ENCODE measurements at places on chromosomes 1 and 21.

- DNase-seq = no peak
Measured at GRCh38 chr1:178529364-178530036, 16.6 kb downstream of the TEX35 start.

DNA sequence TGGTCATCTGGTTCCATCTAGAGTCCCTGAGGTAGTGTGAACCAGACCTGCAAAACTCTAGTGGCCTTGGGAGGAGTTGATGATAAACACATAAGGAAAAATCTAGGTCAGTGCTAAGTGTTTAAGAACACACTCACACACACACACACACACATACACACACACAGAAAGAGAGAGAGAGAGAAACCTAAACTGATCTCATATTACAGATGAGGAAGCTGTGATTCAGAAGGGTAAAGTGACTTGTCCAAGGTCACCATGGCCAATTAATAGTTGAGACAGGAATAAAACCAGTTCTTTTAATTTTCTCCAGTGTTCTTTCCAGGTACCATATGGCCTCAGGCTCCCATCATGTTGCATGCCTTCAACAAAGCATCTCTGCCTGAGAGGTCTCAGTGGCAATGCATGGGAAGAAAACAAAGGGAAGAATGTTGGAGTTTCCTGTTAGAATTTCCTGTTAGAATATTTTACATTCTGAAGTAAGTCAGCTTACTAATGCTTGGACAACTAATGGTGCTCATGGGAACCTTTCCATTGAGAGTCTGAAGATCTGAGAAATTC lies 77.3 kb upstream of the TSPAN2 start:
- no peak for DNase-seq

DNA sequence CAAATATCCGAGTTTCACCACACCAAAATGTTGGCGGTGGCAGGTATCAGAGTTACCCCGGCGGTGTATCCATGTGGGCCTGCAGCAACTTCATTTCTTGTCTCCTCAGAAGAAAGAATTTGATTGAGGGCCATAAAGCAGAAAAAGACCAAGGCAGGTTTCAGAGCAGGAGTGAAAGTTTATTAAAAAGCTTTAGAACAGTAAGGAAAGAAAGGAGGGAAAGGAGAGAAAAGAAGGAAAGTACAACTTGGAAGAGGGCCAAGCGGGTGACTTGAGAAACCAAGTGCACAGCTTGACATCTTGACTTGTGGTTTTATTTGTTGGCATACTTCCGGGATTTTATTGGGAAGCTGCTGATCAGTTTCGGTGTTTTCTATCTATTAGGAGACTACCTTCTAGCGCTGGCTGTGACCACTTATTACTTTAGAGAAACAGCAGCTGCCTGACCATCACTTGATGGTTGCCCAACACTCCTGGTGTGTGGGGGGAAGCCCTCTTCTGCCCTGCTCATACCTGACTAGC lies 75.5 kb upstream of the RAB3GAP2 start:
- no peak for DNase-seq

GRCh38 chr1:81921851-81922462 lies 121.2 kb downstream of the ADGRL2 start:
- DNase-seq = no peak

- no peak for DNase-seq
Measured at GRCh38 chr1:160149233-160149632, 2.2 kb upstream of the ATP1A4 start.

DNA sequence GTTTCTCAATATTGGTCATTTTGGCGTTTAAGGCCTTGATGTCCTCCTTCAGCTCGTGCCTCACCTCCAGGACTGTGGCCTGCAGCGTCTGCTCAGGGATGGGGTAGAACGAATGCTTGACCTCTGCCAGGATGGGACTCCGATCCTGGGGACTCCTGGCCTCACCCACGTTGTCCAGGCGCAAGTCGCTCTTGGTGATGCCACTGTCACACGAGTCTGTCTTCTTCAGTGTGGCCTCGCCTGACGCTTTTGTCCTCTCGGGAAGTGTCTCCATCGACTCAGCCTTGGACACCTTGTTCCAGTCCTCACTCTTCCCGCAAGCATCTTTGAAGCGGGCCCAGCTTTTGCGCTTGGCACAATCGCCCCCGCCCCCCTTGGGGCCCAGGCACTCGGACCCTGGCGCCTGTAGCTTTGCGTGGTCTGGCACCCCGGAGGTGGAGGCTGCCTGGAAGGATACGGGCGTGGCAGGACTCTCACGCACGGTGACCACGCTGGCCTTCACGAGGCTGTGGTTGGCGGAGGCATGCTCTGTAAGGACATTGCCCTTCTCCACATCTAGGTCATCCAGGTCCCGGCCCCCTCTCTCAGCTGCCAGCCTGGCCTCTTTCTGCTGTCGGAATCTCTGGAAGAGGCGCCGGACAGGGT lies 354.8 kb downstream of the HHAT start:
- no peak for DNase-seq
